ENCODE measurements at places on chromosomes 4 and X.

DNA sequence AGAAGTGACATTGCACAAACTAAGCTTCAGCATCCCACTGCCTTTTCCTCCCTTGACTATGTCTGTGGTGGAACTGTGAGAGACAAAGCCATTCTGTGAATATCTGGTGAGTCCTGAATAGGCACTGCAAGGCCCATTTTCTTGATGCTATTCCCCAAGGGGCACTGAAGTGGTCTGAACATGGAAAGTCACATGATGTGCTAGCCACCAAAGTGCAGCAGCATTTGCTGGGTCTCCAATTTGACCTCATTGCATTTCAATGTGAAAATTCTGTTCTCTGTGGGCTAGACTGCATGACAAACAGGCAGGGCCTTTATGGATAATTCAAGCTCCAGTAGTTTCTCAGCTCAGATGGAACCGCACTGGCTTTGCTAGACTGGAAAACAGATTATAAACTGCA lies 627.4 kb upstream of the BOD1L1 start:
- no peak for DNase-seq

GRCh38 chrX:16839852-16840460 lies 30.2 kb downstream of the RBBP7 start:
- DNase-seq = no peak

DNA sequence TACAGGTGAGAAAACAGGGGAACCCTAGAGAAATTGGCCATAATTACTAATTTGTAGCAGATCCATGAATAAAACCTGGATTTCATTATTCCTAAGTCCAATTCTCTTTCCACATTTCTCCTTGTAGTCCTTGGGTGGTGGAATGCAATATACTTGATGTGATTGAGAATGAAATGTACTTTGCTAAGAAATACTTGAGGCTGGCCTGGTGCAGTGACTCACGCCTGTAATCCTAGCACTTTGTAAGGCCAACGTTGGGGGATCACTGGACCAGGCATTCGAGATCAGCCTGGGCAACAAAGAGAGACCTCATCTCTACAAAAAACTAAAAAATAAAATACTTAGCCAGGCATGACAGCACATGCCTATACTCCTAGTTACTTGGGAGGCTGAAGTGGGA lies 15.9 kb downstream of the TMEM184C start:
- DNase-seq = no peak

DNA sequence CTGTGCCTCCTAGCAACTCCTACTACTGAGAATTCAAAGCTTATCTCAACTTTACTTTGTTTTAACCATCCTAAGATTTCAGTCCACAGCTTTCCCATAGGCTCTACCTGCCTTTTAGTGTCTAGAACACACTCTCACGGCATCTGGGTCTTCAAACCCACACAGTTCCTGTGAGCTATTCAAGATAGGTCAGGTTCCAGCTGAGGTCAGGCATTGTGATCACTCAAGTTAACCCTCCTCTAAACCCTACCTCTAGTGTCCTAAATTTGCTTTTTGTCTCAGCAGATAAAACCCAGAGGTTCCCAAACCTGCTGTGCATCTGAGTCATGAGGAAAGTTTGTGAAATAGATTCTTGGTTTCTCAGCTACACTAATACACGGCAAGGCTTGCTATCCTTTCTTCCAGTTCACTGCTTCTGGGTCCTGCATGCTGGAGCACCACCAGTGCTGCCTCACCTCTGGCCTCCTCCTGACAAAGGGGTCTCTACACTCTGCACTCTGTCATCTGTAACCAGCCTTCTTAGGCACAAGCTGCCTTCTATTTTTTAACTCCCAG lies 324.6 kb upstream of the MAGEB2 start:
- no peak for DNase-seq

DNA sequence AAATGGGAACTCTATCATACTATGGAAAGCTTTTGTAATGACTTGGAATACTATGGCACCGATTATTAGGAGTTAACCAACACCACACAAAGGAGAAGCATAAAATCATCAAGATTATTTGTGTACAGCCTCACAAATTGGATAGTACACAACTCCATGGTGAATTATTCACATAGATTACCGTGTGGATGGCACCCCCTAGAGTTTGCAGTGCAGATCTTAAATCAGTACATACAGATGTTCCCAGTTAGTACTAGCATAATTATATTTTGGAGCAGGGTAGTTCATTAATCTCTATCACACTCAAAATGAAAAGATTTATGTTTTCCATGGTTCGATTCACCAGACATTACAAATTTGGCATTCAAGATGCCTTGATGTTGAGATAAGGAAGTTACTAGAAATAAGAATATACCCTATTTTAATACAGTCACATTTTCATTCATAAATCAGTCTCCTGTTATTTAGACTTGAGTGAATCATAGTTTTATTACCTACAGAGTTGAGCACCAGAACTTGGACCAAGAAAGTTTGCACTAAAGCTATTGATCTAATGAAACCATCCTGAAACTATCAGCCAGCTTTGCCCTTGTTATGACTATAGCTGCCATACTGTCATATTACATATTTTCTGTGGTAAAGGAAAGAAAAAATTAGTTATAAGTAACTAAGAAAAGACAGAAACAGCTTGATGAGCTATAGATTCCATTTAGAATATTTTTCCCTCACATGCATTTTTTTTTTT lies 531.8 kb downstream of the GLUD2 start:
- DNase-seq = no peak

Data from right atrium auricular region (tissue), 2 donors.